Hepatocyte (in vitro differentiated cells): ENCODE measurements at places on chromosomes 16 and 17. TPM values are rescaled to one million over a fixed set of nuclear protein-coding genes. Genes with fewer than 3 reads are reported as not detected.

GRCh38 chr17:50955667-50956120 lies 89.5 kb upstream of the TOB1 start:
- no peak for DNase-seq

- no peak for DNase-seq
Measured at GRCh38 chr17:70825321-70826125, 656.2 kb downstream of the KCNJ2 start.

DNA sequence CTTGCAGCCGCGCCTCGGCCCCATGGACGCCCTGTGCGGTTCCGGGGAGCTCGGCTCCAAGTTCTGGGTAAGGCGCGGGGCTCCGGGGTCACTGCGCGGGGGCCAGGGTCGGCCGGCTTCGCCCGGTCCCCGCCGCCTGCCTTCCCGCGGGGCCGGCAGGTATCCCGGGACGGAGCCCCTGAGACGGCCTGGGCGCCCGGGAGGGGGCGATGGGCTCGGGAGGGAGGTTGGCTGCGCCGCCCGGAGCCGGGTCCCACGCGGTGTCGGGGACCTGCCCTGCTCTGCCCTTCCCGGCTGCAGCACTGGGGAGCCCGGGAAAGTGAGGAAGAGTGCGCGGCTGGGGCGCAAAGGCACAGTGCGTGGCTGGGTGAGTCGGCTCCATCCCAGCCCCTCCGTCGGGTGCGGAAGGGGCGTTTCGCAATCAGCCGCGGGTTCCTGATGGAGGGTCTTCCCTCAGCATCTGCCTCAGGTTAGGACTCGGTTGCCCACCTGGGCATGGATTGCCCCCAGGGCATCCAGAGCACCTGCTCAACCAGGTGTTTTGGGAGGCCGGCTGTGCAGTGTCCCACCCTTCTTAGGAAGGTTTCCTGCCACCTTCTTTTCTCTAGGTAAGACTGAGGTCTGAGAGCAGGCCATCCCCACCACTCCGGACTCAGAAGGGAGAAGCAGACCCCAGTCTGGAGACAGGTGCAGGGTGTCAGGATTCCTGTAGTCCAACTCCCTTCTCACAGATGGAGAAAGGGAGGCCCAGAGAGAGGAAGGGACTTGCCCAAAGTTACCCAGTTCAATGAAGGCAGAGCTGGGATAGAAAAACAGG lies 442 bp downstream of the ABCC3 start:
- DNase-seq = no peak

GRCh38 chr17:81710514-81711308 lies 1.4 kb upstream of the SLC25A10 start:
- DNase-seq = peak; percentile 41

KRTAP4-4 gene
- not detected in 2 replicates for polyA plus RNA-seq

GRCh38 chr17:58521680-58522079 lies 7.2 kb upstream of the MTMR4 start:
- DNase-seq = no peak

DNA sequence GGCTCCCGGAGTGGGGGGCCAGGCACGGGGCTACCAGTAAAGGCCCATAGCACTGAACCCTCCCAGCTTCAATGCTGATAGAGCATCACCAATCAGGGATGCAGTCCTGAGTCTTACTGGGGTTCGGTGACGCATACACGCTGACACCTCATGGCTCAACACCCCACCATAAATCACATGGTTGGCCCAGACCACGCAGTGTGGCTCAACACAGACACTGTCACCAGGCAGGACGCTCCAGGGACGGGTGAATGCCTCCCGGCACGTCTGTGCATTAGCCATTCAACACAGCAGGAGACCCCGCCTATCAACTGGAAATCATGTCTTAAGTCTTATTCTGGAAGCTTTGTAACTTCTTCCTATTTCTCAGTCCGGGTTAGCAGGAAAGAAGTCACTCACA lies 35.0 kb downstream of the NECAB2 start:
- DNase-seq = no peak

ULK2 gene
- 9.2 and 10.6 TPM in 2 replicates for polyA plus RNA-seq

- no peak for DNase-seq
Measured at GRCh38 chr17:2986925-2987324, 76.5 kb downstream of the OR1D5 start.

DNA sequence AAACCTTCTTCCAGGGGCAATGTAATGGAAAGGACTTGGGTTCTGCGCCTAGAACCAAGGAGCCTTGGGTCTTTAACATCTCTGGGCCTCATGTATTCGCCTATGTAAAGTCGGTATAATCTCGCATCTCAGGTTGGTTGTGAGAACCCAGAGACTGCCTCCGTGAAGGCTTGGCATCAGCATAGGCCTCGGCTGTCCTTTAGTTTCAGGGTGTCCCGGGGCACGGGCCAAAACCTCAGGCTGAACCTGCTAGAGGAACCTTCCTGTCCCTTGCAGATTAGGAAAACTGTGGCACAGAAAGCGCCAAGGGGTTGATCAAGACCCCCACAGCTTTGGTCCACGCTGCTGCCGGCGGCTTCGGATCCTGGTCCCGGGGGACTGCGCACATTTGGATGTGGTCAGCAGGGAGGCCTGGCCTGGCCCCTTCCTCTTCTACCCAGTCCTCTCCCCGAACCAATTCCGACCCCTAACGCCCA lies 772 bp upstream of the PHAF1 start:
- DNase-seq = no peak

- no peak for DNase-seq
Measured at GRCh38 chr17:45016823-45017222, 34.6 kb downstream of the DCAKD start.
